ENCODE measurements at places on chromosomes 3 and 15.

GRCh38 chr15:90004671-90005070 is 3.5 kb downstream of the ZNF710 start:
- no peak for DNase-seq

DNA sequence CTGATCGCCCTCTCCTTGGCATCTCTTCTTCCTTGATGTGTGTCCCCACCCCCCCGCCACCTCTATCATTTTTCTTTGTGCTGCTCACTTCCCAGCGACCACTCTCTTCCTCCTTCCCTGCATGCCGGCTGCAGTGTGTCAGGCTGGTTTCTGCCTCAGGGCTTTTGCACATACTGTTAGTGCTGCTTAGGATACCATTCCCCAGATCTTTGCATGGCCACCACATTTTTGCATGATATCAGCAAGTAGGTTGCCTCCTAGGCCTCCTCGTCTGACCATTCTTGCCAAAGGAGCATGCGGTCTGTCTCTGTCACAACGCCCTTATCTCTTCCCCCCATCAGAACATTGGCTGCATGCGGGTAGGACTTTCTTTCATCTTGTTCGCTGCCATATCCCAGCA is 12.5 kb downstream of the FBLN2 start:
- no peak for DNase-seq

- no peak for DNase-seq
Observed at GRCh38 chr3:98914210-98915080, 12.9 kb upstream of the DCBLD2 start.

GRCh38 chr15:69117431-69117871 is 43.0 kb upstream of the GLCE start:
- no peak for DNase-seq

- DNase-seq: no peak
Observed at GRCh38 chr3:181264486-181264885, 274.9 kb upstream of the DNAJC19 start.

- DNase-seq: peak; percentile 61
Observed at GRCh38 chr3:194687638-194688199, 2.0 kb downstream of the FAM43A start.

GRCh38 chr15:85403745-85404144 is 23.3 kb downstream of the AKAP13 start:
- DNase-seq: no peak

GRCh38 chr3:73509816-73510215 is 114.9 kb downstream of the PDZRN3 start:
- DNase-seq: no peak

DNA sequence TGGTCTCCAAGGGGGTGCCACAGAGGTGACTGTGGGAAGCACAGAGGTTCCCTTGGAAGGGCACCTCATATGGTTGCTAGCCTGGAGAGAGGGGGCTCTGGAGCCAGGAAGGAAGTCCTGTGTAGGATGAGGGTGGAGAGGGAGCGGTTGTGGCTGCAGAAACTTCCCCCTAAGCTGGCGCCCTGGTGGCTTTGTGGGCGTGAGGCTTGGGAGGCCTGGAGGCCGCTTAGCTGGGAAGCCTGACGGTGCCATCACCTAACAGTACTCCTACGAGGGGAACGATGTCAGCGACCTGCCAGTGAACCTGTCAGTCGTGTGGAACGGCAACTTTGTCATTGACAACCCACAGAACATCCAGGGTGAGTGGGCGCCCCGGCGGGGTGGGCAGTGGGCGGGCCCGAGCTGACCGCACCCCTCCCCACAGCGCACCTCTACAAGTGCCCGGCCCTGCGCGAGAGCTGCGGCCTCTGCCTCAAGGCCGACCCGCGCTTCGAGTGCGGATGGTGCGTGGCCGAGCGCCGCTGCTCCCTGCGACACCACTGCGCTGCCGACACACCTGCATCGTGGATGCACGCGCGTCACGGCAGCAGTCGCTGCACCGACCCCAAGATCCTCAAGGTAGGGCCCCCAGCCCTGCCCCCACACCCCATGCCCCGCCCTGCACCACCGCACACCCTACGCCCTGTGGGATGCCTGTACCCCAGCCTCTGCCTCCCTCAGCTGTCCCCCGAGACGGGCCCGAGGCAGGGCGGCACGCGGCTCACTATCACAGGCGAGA is 31.0 kb downstream of the PLXNA1 start:
- no peak for DNase-seq

DNA sequence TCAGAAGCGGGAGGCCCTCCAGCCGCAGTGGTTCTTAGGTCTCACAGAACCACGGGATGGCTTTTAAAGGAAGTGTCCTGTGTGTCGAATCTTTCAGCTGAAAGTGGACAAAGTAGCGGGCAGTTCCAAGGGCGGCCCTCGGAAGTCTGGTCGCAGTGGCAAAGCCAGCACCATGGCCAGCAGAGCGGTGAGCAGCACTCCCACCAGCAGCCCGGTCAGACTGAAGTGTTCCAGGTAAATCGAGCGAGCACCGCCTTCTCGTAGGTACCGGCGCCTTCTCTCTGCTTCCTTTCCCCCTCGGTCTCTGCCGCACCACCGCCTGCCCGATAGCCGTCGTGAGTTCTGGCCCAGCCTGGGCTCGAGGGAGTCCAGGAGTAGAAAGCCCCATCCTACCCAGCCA is 103.6 kb upstream of the ABHD17C start:
- no peak for DNase-seq

DNA sequence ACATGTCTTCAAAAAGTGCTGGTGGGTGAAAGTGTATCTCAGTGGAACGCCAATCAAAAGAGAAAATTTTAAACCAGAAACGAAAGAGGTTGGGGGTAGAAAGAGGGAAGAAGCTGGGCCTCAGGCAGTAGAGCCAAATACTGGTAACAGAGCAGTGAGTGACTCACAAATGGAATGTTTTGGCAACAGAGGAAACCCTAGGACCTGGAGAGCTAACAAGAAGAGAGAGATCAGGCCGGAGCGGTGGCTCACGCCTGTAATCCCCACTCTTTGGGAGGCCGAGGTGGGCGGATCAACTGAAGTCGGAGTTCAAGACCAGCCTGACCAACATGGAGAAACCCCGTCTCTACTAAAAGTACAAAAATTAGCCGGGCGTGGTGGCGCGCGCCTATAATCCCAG is 450.8 kb upstream of the NAALADL2 start:
- DNase-seq: no peak

DNA sequence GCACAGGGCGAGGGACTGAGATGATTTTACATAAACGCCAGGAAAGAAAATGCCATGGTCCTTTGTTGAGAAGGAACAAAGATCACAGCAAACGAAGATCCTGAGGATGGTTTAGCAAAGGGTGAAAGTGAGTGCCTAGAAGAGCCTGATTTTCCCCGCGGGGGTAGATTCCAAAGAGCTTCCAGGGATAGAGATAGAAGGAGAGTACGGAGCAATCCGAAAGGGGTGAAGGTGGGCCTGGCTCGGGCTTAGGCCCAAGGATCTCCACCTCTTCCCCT is 977 bp downstream of the CDC25A start:
- no peak for DNase-seq

DNA sequence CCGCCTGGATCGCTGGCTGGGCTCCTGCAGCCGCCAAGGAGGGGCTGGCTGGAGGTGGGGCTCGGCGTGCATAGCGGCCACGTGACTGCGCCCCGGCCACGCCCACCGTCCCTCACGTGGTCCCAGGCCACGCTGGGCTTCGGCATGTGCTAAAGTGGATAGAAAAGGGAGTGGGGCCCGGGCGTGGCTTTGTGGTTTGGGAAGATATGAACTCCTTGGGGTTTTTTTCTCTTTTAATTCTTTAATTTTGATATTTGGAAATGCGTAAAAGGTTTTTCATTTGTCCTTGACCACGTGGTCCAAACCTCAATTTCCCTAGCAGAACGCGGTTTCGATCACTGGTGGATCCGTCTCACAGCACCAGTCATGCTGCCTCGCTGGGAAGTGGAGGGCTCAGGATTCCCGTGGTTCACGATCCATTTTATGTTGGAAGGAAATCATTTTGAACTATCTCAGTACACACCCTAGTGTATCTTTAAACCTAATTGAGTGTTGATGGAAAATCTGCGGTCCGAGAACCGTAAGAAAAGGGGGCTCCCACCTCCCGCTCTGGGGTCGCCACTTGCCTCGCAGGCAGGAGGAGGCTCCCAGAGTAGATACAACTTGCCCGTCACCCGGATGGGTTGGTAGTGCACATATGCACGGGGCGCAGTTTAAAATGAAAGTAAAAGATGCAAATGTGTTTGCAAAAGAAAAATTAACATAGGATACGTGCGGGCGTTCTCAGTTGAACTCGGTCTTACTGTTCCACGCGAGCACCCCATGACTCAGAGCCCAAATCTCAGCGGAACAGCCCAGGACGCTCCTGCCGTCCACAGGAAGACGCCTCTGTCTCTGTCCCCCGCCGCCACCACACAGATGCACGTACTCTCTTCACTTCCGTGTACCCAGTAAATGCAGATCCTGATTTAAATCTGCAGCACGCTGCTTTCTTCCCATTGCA is 141.9 kb downstream of the PGPEP1L start:
- DNase-seq: peak; percentile 38

DNA sequence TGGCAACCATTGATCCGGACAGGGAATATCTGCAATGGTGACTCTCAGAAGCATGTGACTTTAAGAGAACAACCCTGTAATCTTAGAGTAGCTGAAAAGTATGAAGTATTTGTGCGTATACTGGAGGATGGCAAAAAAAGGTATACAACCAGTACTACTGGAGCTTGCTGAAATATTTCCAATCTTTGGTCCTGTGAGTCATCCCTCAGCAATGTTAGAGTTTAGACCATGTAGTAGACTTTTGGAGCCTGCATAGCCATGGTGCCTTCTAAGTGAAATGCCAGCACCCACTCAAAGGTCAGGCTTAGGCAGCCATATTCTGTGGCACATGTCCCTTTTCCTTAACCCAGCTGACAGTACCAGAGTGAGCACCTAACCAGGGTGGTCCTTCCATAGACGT is 429.4 kb downstream of the NTRK3 start:
- no peak for DNase-seq

- no peak for DNase-seq
Observed at GRCh38 chr3:53255423-53255774, 423 bp downstream of the TKT start.

- DNase-seq: no peak
Observed at GRCh38 chr3:66592927-66593625, 92.3 kb upstream of the LRIG1 start.

GRCh38 chr15:41779662-41780157 is 5.4 kb downstream of the MAPKBP1 start:
- DNase-seq: no peak

DNA sequence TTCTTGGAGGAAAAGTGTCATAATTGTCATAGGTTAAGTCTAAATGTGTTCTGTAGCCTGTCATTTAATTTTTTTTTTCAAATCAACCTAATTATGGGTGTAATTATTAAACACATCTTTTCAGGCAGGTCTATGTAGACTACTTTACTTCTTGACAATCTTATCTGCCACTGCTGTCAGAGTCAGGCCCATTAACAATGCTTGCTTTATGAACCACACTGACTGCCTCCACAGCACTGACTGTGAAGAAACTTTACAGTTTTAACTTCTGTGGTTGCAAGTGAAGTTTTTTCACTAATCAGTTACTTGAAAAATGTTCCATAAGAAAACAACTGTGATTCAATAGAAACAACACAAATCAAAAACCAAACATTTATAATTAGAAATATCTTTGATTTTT is 407.8 kb downstream of the PLCL2 start:
- no peak for DNase-seq

DNA sequence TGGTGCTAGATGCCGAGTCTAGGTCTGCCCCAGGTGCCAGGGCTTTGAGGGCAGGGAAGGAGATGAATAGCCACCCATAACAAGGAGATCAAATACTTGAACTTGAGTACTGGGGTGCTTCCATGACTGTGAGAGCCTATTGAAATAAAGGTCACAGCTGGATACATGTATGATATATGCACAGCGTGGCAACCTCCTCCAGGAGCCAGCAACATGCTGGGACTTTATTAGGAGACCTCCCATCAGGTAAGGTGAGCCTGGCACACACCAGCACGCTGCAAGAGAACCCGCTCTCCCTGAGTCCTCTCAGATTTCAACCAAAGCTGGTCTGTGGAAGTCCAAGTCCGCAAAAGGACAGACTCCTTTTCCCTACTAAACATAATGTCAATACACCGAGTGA is 10.5 kb upstream of the HES1 start:
- DNase-seq: no peak

DNA sequence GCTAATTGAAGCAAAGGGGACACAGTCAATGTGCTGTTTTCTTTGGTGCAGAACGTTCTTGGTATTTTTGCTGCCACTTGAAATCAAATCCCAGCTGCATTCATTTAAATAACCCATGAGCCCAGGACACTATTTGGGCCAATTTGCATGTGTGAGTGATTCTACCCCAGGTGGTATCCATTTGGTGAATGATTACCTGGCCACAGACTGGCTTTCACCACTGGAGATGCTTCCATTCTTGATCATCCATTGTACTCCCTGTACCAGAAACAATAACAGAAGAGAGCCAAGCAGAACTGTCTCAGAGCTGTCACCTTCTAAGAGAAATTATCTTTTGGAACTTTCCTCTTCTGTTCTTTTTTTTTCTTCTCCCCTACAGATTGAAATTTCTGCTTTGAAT is 139.7 kb upstream of the RARB start:
- no peak for DNase-seq

- DNase-seq: no peak
Observed at GRCh38 chr3:101536266-101536665, 23.3 kb upstream of the SENP7 start.

- no peak for DNase-seq
Observed at GRCh38 chr15:22948056-22948455, 32.1 kb downstream of the CYFIP1 start.

DNA sequence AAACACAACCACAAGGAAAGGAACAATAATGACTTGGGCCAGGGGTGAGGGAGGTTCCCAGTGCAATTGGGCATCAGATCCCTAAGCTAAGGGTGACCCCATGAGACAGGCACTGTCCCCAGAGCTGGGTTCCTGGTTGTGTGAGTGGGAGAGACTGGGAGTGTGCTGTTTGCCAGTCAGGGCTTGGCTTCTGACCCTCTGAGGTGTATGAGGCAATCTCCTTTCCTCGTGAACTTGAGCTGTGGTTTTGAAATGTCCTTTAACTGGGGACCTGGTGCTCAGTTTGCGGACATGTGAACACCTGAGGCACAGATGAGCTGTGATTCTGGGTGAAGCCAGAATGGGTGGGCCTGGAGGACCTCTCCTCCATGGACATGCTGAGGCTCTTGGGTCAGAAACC is 58.5 kb upstream of the PLXNA1 start:
- no peak for DNase-seq

Data from GM12892 (cell line).